Glomerular endothelial cell (primary cell): ENCODE measurements at places on chromosomes 16 and 17.

GRCh38 chr17:21357696-21358656, 18.2 kb upstream of the KCNJ12 start:
- no peak for DNase-seq

DNA sequence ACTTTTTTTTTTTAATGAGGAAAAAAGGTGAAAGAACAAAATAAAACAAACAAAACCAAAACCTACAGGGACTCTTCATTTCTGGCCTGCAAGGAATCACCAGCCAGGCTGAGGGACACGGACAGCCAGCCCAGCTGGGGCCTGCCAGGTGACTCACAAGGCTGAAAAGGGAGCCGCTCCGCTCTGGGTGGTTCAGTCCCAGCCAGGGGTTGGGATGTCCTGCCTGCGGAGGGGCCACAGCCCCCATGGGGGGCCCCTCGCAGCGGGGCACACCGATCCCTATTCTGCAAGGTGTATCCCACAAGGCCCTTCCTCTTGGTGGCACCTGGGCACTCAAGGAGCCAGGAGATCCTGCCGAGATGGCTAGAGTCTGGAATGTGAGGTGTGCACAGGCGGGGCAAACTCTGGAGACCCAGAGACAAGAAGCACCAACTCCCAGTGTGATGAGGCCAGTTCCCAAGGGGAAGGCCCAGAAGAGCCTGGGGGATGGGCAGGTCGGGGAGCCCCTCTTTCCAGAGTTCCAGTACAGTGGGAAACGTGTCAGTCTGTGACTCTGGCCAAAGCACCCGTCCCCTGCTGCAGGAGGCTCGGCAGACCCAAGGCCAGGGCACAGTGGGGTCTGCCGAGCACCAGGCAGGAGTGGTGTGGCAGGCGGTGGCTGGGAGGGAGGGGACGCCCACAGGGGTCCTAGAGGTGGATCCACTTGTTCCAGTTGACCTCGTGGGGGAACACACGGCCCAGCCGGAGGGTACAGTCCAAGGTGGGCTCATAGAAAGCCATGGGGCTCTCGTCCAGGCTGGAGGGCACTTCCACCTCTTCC, 58.9 kb downstream of the IL21R start:
- DNase-seq = no peak

DNA sequence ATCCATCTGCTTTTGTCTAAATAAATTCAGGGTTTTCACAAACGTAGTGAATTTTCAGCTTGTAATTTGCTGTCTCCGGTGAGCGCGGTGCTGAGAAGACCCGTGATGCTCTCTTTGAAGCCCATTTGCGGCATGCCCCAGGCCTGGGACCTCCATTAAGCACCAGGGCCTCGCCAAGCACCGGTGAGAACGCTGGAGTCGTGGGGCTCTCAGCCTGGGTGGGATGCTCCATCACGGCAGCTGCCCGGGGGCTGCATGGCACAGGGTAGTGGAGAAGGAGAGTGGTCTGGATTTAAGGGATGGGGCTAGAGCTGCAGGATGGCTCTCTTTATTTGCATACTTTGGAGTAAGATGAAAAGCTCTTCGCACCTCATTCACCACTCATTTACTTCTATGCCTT, 248.7 kb downstream of the ABCC12 start:
- DNase-seq = no peak

DNA sequence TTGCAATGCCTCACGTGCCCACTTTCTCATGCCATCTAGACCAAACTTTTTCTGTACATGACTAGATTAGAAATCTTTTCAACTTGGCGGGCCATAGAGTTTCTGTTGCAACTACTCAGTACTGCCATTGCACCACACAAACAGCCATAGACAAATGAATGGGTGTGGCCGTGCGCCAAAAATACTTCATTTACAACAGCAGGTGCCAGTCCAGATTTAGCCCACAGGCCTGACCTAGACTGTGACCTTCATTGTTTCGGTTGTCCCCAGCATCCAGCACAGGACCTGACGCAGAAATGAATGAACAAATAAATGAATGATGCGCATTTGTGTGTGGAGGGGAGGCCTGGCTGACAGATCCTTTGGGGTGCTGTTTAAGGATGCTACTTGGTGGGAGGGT, 14.3 kb upstream of the PDK2 start:
- DNase-seq = no peak

- DNase-seq = no peak
These were observed 24.0 kb downstream of the RNF213 start for GRCh38 chr17:80284631-80285030.

DNA sequence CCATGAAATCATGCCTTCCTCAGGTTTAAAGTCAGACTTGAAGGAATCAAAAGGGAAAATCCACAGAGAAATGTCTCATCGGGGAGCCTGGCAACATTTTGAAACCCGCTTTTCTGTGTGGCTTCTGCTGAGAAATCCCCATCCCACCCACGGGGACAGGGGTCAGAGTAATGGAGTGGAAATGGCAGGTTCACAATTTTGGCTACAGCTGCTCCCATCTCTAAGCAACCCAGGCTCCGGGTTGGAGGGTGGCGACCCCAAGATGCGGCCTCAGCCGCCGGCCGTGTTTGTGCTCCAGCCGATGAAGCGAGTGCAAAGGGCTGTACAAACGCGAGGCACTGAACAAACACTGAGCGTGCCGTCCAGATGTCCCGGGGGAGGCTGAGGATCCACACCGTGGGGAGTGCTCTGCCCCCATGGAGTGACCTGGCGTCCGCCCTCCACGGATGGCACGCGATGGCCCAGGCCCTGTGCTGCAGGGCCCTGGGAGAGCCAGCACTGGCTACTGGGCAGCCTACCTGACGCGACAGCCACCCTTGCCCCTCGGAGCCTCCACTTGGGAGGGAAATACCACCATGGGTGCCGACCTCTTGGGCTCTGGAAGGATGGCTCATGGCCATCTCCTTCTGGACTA, 22.2 kb downstream of the SLC43A2 start:
- no peak for DNase-seq

GRCh38 chr17:73924114-73924908, 279.2 kb upstream of the RPL38 start:
- DNase-seq = no peak
